ENCODE measurements at places on chromosomes 5 and 9.
A peak's percentile ranks its signal among the peaks of the same experiment; 100 is the strongest.

GRCh38 chr9:124502711-124503702 is 4.2 kb downstream of the NR5A1 start:
- DNase-seq, result no peak

GRCh38 chr9:77218612-77219011 is 41.3 kb downstream of the VPS13A start:
- DNase-seq, result peak; percentile 60

DNA sequence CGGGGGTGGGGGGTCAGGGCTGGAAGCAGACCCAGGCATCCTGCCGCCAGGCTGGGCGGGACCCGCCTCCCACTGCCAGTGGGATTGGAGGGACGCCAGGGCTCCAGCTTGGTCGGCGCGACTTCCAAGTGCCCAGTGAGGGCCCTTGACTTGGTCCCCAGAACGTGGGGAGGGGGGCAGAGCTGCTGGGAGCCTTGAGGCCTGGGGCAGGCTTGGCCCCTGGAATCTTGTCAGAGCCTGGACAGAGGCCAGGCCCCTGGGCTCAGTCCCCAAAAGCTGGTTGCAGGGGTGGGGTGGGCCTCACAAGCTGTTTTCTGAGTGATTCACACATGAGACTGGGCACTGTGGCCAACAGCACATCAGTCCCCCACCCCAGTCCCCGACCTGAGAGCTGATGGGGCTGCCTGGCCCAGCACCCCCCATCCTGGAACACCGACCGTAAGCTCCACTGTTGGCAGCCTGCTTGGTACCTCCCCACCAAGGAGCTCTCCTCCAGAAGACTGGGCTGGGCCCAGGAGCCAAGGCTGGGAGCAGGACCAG is 526 bp downstream of the CLIC3 start:
- peak; percentile 12 for DNase-seq

- no peak for DNase-seq
Measured at GRCh38 chr5:61878471-61878870, 427.5 kb upstream of the KIF2A start.

DNA sequence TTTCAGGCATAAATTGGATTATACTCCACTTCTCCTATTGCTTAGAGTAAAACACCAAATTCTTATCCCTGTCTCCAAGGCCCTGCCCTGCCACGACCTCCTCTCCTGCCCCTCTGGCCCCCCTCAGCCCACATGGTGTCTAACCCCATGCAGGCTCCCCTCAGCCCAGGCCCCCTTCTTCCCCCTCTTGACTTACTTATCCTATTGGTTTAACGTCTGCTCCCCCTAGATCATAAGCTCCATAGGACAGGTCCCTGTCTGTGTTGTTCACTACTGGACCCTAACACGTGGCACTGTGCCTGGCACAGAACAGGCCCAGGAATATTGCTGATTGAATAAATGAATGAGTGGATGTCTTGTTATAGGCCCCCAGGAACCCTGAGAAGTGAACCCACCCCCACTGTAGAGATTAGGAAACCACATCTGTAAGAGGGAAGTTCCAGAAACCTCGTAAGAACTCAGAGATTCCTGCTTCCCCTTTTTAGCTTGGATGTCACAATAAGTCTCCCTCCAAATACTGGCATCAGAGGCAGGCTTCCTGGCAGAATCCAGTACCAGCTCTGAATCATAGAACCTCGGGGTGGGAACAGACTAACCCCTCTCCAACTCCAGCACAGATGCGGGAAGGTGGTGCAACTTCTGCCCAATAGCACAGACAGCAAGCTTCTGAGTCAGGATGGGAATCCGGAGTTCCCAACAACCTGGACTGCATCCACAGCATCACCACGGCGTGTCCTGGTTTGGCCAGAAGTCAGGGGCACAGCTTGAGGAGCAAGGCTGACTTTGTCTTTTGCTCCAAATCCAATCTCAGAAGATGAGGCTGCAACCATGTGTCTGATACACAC is 31.5 kb downstream of the HRH2 start:
- DNase-seq, result no peak

GRCh38 chr9:13047827-13048587 is 231.5 kb downstream of the MPDZ start:
- DNase-seq, result no peak

- DNase-seq, result no peak
Measured at GRCh38 chr5:137155261-137156000, 343.7 kb downstream of the SPOCK1 start.

GRCh38 chr5:74667396-74667795 is 17.6 kb upstream of the HEXB start:
- no peak for DNase-seq

DNA sequence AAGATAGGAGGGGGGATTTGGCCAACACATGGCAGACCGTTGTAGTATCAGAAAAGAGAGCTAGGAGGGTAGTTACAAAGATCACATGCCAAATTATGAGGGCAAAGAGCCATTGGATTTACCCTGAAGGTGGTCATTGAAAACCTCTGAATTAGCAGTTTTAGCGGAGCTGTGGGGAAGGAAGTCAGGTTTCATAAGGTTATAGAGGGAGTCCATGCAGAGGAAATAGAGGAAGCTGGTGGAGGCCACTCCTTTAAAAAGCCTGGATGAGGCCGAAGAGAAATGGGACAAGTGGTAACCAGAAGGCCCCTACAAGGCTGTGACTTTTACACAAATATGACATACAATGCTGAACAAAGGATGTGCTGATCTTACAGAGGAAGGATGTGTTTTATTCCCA is 13.2 kb downstream of the DOCK8 start:
- no peak for DNase-seq

GRCh38 chr5:80097451-80097850 is 62.3 kb downstream of the THBS4 start:
- DNase-seq, result no peak

DNA sequence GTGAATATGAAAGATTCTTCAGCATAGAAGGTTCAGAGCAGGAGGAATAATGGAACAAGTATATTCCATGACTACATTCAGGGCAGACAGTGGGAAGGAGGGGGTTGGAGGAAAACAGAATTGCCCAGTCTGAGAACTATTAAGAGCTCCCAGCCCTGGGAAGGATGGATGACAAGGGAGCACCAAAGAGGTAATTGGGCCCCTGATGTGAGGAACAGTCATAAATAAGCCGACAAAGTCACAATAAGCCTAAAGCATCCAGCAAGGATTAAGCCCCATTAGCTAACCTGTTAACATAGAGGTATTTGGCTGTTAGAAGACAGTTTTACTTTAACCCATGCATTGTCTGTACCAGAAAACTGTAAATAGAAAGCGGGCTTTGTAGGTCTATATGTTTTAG is 348.7 kb upstream of the SEMA6A start:
- DNase-seq, result no peak

GRCh38 chr9:123495731-123496130 is 139.7 kb downstream of the CRB2 start:
- DNase-seq, result no peak

DNA sequence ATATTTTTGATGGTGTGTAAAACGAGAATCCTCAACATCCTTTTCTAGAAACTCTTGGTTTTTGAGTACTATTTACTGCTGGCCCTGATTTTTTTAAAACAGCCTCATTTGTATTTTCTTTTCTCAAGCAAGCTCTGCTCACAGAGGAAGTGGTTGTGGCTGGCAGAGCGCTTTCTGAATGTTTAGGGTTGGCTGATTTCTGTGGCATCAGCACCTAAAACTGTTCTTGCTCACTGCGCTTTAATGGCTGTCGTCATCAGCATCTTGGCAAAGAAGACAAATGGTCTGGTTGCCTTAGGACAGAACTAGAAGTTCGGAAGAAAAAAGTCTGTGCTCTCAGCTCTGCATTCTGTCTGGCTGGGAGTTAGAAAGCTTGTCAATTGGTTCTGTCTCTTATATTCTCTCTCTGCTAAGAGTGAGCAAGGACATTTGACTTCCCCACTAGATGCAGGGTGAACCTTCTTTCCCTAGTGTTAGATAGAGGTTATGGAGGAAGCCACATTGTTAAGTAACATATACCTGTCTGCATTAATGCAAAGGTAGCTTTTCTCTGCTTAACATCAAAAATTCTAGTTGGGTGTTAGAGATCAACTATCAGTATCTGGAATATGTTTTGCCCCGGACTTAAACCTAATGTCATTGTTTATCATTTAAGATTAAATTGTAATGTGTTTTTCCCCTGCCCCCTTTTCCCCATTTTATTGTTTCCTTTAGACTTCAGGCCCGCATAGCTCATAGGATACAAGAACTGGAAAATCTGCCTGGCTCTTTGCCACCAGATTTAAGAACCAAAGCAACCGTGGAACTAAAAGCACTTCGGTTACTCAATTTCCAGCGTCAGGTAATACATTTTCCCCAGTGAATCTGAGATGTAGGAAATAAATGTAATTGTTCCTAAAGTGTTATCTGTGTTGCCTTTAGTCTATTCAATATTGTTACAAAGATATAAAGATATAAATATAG is 39.0 kb downstream of the SMARCA2 start:
- peak; percentile 75 for DNase-seq

DNA sequence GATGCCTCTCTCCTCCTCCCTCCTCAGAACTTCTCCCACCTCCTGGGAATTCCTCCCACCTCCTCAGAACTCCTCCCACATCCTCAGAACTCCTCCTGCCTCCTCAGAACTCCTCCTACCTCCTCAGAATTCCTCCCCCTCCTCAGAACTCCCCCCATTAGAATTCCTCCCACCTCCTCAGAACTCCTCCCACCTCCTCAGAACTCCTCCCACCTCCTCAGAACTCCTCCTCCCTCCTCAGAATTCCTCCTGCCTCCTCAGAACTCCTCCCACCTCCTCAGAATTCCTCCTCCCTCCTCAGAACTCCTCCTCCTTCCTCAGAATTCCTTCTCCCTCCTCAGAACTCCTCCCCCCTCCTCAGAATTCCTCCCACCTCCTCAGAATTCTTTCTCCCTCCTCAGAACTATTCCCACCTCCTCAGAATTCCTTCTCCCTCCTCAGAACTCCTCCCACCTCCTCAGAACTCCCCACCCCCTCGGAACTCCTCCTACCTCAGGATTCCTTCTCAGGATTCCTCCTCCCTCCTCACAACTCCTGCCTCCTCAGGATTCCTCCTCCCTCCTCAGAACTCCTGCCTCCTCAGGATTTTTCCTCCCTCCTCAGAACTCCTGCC is 23.9 kb downstream of the SLC46A2 start:
- peak; percentile 35 for DNase-seq

DNA sequence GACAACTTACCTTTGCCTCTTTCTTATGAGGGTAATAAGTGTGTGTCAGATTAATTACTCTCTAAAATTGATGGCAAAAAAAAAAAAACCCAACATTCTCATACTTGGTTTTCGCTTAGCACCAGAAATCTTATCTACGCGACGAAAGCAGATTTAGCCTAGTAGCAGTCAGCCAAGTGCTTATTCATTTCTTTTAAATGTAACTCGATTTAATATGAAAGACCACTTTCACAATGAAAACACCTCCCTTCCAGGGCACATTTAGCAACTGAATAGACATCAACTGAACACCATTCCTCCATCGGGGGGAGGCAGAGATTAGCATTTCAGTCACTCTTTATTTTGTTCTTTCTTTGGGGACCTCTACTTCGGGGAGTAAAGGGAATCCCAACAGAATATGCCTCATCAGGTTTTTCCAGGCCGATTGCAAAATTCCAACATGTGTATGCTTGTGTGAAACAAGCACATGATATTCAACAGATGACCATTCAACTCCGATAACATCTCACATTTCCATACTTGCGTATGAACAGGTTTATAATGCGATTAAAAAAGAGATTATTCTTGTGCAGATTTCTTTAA is 124.1 kb upstream of the RETREG1 start:
- peak; percentile 53 for DNase-seq

- no peak for DNase-seq
Measured at GRCh38 chr5:109318455-109319108, 91.2 kb downstream of the PJA2 start.

DNA sequence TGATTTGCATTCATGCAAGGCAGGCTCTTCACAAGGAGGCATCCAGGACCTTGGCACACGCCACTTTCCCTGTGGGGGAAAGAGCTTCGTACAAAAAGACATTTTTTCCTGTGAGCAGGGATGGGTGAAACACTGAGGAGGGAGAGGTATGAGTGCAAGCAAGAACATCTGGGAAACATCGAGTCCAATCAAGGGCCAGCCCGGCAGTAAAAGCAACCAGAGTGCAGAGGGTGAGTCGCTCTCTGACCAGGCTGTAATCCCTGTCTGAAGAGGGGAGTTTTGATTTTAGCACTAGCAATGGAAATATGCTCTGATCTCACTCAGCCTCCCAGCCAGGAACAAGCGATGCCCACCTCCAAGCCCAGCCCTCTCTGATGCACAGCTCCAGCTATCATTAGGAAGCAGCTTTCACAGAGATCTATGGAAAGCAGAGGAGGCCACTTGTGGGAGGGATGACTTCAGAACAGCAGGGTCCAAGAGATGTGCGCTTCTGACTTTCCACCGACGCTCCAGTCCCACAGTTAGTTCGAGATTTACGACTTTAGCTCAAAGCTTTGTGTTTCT is 211.0 kb upstream of the ADAMTS16 start:
- no peak for DNase-seq

DNA sequence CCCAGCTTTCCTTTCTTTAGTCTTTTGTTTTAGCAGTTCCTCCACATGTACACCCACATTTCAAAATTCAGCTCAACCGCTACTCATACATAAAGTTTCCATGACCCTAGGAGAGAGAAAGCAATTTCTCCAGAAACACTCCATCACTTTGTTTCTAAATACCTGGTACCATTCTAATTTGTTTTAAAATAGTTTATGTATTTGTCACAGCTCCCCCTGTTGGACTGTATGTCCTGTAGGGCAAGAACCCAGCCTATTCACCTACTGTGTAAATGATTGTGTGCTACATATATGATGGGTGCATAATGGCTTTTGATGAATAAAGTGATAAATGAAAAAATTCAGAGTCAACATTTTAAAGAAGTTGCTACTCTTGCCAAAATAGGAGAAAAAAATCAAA is 139.1 kb downstream of the COX7C start:
- DNase-seq, result no peak

DNA sequence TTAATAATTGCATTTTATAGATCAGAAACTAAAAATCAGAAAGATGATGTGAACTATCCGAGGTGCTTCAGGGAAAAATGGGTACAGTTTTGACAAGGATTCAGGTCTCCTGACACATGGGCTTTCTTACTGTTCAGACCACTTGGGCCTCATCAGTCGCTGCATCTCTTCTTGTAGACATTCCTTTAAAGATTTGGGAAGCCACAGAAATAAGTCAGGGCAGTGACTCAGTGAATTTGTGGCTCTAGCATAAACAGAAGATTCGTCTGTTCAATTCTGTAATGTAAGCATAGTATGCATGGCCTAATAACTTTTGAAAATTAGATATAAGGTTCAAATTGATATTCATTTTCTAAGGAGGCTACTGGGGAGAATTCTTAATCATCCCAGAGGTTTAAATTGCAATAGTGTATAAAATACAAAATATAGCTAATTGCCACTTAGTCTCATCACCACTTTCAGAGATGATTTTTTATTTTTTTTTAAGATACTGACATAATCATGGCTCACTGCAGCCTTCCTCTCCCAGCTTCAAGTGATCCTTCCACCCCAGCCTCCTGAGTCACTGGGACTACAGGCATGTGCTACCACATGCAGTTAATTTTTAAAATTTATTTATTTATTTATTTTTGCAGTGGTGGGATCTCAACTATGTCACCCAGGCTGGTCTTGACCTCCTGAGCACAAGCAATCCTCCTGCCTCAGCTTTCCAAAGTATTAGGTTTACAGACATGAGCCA is 48.9 kb downstream of the RASEF start:
- DNase-seq, result peak; percentile 62

- no peak for DNase-seq
Measured at GRCh38 chr9:31445960-31446359, 938.5 kb upstream of the ACO1 start.
